Dermis microvascular lymphatic vessel endothelial cell (primary cell): ENCODE measurements at places on chromosomes 7 and 10. TPM values are rescaled to one million over a fixed set of nuclear protein-coding genes. Genes with fewer than 3 reads are reported as not detected.
A peak's percentile ranks its signal among the peaks of the same experiment; 100 is the strongest.

DNA sequence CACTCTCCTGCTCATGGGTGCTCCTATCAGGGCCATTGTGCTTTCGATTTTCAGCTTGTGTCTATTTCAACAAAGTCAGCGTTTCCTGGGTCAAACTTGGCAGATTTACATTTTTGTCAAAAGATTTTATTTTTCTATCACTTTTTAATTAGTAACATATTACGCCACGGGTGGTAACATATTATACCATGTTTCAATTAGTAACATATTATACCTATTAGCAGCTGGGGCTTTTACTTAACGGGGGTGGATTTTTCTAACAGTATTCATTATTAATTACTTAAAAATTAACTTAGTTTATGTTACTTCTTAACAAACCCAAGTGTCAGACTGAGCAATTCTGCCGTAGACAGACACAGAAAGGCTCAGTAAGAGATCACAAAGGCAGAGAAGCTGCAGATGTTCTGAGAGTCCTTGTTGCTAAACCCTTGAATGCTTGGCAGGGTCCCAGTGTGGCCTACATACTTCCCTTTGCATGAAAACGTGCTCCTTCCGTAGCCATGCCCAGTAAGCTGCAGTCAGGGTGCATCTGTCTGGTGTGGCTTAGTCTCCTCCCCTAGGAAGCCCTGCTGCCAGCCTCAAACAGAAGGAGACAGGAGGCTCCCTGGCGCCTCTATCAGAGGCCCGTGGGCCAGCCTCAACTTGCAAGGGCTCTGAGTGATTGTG is 263.1 kb upstream of the CXCL12 start:
- no peak for DNase-seq

GRCh38 chr10:124939290-124939689 is 2.6 kb upstream of the ZRANB1 start:
- no peak for DNase-seq

DNA sequence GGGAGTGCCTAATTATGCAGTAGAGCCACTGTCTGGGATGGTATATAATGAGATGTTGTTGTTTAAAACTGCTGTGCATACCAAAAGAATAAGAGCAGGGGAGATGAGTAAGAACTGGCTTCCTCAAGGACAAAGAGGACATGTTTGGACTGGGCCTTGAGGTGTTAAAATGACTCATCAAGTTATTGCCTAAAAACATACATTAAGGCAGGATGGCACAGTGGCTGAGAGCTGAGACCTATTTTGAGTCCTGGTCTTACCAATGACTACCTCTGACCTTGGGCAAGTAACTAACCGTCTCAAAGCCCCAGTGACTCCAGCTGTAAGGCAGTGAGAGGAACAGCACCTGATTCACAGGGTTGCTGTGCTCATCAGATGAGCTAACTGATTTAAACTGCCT is 71.1 kb downstream of the CFAP58 start:
- DNase-seq = no peak

DNA sequence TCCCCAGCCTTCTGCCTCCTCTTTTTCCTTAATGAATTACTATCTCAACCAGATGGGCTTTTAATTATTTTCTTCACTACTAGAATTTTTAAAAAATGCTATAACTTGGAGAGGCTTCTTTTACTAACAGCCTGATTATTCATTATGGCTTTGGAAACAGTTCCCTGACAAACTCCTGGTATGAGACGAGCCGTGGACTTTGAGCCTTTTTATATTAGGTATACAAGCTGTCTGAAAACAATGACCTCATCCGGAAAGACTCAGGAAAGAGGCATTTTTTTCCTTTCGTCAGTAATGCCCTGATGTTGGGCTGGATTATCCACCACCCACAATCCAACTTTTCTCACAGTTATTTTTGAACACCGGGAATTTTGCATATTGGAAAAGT is 26.7 kb upstream of the ABLIM1 start:
- DNase-seq = peak; percentile 95

GRCh38 chr7:18419456-18419855 is 76.1 kb upstream of the HDAC9 start:
- no peak for DNase-seq

DNA sequence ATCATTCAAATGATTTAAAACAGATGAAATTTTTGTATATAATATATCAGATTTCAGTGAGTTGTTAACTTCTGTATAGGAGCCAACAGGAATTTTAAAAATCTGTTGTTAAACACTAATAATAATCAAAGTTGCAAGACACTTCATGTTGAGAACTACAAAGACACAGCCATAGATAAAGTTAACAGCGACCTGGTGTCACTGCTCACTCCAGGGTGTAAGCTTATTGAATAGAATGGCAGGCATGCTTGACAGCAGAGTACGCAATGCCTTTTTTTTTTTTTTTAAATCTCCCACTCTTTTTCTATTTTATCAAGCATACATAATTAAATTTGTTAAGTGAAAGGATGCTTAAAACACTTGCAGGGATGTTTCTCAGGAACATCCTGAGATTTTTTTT is 32.0 kb downstream of the PCDH15 start:
- no peak for DNase-seq

TRIM50 gene
- total RNA-seq = not detected in 2 replicates

SPRN gene
- not detected in 2 replicates for total RNA-seq

ZNF467 gene
- 4.5 and 8.0 TPM in 2 replicates for total RNA-seq
